Stimulated activated CD4-positive, alpha-beta T cell treated with anti-CD3 and anti-CD28 coated beads, TNF-alpha, amount 100 ng/mL, for 4 hours (primary cell): ENCODE measurements at places on chromosomes 12 and 14.

- no peak for DNase-seq
These were observed 45.7 kb upstream of the MEG3 start for GRCh38 chr14:100780246-100780645.

DNA sequence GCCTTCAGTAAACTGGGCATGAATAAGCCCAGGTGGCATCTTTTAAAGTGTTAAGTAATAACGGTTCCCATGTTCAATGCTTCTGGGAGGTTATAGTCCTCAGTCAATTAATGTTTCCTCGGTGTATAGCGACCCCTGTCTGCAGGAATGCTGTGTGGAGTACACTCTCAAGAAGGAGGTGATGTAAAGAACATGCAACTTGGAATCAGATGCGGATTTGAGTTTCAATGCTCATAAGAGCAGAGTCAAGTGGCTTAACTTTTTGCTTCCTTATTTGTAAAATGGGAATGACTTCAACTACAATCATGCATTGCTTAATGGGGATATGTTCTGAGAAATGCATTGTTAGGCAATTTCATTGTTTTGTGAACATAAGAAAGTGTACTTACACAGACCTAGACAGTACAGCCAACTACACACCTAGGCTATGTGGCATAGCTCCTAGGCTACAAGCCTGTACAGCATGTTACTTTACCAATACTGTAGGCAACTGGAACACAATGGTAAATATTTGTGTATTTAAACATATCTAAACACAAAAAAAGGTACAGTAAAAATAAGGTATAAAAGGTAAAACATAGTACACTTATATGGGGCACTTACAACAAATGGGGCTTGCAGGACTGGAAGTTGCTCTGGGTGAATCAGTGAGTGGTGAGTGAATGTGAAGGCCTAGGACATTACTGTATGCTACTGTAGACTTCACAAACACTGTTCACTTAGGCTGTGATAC, 6.7 kb upstream of the MRPS35 start:
- DNase-seq, result peak; percentile 36

- DNase-seq, result no peak
These were observed 15.5 kb upstream of the NTN4 start for GRCh38 chr12:95805864-95806671.

DNA sequence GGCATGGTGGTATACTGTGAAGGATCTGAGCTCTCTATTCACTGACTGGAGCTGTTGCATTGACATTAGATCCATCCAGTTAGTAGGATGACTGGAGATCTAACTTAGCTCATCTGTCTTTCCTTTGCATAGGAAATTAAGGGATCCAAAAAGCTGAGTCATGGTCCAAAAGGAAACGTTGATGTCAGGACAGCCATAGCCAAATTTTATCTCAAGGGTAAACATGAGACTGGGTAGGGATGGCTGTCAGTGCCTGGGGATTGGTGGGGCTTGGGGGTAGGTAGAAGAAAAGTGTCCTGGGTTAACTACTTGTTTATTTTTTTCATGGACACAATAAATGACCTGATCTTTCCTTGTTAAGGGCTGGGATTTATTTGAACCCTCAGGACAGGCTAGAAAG, 4.6 kb downstream of the FAM177A1 start:
- no peak for DNase-seq

GRCh38 chr14:94330432-94330831, 7.3 kb upstream of the SERPINA6 start:
- no peak for DNase-seq

GRCh38 chr12:69329669-69330428, 18.3 kb upstream of the LYZ start:
- DNase-seq, result no peak

GRCh38 chr14:74601982-74602381, 10.1 kb downstream of the LTBP2 start:
- no peak for DNase-seq

GRCh38 chr14:69695322-69696203, 71.4 kb upstream of the SRSF5 start:
- no peak for DNase-seq

- no peak for DNase-seq
These were observed 70.6 kb downstream of the SLC41A2 start for GRCh38 chr12:104887452-104887851.

DNA sequence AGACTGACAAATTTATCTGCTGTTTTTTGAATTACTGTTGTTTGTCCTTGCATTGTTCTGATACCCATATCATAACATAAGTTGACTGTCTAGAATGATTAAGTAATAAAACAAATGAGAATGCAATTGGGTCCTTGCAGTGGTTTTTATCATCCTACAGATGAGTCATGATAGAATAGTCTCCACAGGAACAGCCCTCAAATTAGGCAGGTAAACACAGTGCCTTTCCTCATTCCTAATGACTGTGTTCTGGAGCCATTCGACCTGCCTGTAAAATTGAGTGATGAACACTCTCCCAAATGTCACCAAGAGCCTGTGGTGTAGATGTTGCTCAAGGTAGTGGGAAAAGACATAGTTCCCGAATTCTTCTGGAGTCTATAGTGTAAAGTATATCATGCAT, 12.3 kb downstream of the NKX2-8 start:
- DNase-seq, result no peak
